ENCODE measurements at places on chromosomes 6 and 20. TPM values are rescaled to one million over a fixed set of nuclear protein-coding genes. Genes with fewer than 3 reads are reported as not detected.

GRCh38 chr20:34311118-34312023 is 8.2 kb upstream of the AHCY start:
- no peak for DNase-seq

DNA sequence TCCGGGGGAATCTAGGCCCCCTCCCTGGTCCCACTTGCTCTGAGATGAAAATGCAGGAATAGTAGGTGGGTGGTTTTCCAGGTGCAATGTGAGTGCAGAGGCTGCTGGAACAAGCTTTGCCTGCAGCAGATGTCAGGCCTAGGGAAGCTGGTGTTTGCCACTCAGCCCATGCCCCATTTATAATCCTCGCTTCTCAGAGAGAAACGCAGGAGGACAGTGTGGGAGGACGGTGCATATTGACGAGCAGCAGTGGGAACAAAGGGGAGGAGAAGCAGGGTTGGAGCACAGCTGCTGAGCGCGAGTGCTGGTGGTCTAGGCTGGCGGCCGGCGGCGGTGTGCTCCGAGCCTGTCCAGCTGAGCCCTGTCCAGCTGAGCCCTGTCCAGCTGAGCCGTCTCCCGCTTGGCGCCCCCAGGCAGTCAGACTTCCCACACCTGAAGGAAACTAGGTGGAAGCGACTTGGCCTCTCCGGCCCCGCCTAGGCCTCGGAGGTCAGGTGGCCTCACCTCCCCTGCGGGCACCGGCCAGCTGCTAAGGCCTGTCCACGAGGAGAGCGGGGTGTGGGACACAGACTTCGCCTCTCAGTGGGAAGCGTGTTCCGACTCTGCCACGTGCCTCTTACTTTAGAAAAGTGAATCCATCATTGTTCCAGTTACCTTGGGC is 49.7 kb upstream of the FRMD1 start:
- no peak for DNase-seq

DNA sequence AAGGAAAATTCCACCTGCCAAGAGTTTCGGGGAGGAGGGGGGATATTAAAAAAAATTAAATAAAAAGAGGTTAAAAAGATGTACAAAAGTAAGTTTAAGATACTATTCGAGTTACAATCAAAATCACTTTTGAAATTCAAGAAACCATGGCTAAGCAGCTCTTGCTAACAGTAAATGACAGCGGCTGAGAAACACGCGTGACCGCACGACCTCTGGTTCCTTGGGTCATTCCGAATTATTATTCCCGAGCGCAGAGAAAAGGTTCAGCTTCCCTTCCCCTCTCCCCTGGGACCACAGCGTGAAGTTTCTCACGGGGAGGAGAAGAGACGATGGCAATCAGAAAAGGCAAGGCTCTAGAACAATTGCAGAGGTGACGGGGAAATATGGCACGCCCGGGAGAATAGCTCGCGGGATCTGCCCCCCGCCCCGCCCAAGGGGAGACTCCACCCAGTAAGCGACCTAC is 496 bp downstream of the TMEM242 start:
- no peak for DNase-seq

DNA sequence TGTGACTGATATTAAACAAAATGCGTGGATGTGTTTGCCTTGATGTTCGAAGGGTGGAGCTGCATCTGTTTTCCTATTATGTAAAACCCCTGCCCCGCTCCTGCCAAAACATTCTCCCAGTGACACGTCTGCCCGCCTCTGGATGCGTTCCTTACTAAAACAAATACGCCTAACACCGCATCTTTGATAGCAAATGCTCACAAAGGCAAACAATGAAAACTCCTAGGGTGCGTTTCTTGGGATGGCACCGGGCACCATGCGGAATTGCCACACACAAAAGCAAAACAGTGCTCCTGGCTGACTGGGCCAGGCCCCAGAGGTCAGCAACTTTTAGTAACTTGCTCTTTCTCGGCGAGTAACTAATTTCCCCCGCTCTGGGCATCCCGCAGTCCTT is 9.0 kb upstream of the FOXC1 start:
- no peak for DNase-seq

GRCh38 chr20:32415494-32415893 is 57.4 kb downstream of the ASXL1 start:
- DNase-seq, result no peak

DNA sequence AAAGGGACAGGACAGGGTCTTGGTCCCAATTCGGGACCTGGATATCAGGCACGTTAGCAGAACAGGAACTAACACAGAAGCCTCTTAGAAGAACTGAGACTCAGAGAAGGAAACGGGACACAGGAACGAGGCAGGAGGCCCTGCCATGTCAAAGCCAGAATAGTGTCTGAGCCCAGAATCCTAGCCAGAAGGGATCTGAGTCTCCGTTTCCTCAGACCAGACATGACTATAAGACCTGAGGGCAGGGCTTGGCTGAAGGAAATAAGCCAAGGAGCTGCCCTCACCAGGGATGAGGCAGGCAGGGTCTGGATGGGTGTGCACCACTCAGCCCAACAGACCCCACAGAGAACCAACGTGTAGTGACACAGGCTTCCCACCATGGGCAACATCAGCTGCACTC is 40.3 kb downstream of the TRERF1 start:
- no peak for DNase-seq

DNA sequence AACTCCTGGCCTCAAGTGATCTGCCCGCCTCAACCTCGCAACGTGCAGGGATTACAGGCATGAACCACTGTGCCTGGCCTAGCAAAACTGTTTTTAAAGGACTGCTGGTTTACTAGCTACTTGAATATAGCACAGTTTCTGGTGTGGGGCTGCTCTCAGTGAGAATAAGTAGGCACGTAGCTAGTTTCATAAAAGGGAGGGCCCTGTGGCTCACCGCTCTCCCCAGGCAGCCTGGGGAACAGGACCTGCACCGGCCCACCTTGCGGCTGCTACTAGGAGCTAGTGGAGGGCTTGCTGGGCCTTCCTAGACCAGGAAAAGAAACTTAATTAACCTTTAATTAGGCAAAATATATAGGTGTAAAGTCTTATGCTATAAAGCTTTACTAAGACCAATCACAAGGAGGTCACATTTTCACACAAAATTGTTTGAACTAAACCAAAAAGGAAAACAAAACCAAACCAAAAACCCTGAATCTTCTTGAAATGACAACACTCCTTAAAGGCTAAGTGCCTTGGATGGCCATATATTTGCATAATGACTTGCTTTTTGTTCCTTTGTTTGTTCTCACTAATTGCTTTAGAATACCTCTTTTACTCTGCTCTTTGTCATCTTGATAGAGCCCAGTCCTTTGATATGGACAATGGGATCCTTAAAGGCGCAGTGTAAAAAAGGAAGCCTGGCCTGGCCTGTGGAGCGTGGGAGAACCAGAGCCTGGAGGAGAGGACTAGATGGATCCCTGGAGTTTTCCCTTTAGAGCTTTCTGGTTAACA is 69.5 kb upstream of the SAMD5 start:
- no peak for DNase-seq

DNA sequence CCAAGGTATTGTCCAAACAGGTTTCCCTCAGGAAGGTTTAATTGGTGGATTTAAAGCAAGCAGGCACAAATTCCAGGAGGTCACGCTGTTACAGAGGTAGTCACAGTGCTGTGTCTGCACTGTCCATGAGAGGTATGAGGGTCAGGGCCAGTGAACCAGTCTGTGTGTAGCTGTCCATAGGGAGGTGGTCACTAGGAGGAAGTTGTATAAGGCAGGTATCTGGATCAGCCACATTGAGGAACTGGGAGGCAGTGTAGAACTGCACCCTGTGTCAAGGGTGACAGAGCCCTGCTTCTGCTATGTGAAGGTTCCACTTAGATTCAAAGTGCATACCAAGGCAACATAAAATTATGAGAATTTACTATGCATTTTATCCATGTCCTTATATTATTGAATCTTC is 73.3 kb downstream of the MAP3K4 start:
- no peak for DNase-seq

GRCh38 chr6:136822046-136822375 is 381 bp upstream of the PEX7 start:
- peak; percentile 54 for DNase-seq

DNA sequence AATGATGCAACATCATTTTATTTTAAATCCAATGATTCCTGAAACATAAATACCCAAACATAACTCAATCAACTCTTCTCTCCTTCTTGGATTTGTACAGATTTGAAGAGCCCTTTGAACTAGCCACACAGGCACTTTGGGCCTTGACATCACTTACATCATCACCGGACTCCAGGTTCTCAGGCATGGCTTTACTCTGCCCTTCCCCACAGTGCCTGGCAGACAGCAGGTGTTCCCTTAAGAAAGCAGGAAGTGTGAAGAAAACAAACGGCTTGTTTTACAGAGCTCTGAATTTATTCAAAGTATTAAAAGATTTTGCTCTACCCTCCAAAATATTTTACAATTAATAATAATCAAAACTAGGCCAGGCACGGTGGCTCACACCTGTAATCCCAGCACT is 54.8 kb upstream of the GCM1 start:
- no peak for DNase-seq

GRCh38 chr6:140806431-140806830 is 1326.3 kb upstream of the GJE1 start:
- no peak for DNase-seq

DNA sequence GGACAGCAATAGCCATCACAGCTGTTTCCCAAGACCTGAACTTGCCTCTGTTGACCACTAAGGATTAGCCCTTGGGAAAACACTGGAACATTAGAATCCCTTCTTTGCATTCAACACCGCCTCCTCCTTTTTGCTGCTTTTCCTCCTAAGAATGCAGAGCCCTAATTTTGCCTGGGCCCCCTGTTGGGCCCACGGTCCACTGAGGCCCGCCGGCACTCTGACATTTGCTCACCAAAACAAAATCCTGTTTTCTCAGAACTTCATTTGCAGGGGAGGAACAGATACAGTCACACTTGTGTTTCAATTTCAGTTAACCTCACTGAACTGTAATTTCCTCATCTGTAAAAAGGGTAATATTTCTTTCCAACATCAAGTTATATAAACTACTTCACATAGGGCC is 116.0 kb upstream of the JARID2 start:
- no peak for DNase-seq

Gene ARG1
- total RNA-seq, result not detected

Gene SAPCD1
- 1.3 TPM for total RNA-seq

Gene HLA-DPA1
- 0.97 TPM for total RNA-seq
